SK-N-SH treated with all-trans-retinoic acid at 6 μM for 48 hours (cell line): ENCODE measurements at places on chromosomes 2 and 18.

DNA sequence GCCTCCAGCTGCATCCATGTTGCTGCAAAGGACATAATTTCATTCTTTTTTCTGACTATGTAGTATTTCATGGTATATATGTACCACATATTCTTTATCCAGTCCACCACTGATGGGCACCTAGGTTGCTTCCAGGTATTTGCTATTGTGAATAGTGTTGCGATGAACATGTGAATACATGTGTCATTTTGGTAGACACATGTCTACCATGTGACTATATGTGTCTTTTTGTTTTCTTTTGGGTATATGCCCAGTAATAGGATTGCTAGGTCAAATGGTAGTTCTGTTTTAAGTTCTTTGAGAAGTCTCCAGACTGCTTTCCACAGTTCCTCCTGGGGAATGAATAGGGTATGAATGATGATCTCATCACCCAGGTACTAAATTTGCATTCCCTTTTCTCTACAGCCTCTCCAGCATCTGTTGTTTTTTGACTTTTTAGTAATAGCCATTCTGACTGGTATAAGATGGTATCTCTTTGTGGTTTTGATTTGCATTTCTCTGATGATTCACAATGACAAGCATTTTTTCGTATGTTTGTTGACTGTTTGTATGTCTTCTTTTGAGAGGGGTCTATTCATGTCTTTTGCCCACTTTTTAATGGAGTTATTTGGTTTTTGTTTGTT is 35.6 kb upstream of the FEZ2 start:
- ATAC-seq, result no peak

- ATAC-seq, result no peak
These were observed 75.9 kb downstream of the HRH4 start for GRCh38 chr18:24536326-24536725.

DNA sequence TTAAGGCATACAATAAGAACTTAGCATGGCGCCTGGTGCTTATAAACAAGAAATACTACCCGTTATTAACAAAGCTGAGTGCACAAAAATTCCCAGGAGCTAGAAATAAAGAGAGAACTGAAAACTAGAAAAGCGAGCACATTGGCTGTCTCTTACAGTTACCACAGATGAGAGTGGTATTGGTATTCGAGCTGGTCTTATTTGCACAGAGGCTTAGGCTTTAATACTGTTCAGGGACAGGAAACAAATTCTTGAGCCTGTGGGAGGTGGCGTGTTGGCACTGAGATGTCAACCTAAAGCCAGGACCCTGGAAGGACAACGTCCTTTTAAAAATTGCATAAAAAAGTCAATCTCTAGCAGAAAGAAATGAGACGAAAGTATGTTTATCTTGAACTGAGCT is 67.3 kb upstream of the IGFBP2 start:
- no peak for ATAC-seq

DNA sequence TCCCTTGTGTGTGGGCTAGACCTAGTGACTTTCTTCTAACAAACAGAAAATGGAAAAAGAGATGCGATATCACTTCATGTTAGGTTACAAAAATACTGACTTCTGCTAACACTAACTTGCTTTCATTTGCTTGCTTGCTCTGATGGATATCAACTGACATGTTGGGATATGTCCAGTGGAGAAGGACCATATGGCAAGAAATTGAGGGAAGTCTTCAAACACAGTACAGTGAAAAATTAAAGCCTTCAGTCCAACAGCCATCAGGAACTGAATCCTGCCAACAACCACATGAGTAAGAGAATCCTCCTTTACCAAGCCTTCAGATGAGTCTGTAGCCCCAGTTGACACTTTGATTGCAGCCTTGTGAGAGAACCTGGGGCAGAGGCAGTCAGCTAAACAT is 143.9 kb downstream of the MAIP1 start:
- no peak for ATAC-seq

GRCh38 chr18:38038242-38038641 is 472.6 kb upstream of the CELF4 start:
- no peak for ATAC-seq

GRCh38 chr2:57432528-57432927 is 614.1 kb upstream of the VRK2 start:
- ATAC-seq, result peak; percentile 84

DNA sequence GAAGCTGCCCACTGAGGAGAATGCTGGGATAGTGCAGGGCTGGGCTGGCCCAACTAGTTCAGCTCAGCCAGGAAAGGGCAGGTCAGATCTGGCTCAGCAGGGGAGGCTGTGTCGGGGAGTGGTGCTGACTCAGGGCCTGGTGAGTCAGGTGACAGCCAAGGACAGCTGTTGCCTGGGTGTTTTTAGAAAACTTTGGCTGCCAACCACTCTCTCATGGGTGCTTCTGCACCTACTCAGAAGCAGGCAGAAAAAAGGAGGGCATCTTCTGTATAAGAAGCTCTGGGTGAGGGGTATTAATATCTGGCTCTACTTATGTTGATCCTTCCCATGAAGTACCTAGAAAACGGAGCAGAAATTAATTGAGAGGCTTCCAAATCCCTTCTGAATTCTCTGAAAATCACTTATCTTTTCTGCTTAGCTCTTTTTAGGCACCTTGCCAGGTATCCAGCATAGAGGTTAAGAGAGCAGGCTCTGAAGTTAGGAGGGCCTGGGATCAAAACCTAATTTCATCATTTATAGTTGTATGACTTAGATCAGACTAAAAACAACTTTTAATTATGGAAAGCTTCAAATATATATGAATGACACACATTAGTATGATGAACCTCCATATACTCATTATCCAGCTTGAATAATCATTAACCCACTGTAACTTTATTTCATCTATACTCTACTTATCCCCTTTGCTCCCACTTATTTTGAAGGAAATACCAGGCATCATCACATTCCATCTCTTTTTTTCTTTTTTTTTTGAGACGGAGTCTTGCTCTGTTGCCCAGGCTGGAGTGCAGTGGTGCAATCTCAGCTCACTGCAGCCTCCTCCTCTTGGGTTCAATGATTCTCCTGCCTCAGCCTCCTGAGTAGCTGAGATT is 15.5 kb upstream of the RAB10 start:
- peak; percentile 99 for ATAC-seq

DNA sequence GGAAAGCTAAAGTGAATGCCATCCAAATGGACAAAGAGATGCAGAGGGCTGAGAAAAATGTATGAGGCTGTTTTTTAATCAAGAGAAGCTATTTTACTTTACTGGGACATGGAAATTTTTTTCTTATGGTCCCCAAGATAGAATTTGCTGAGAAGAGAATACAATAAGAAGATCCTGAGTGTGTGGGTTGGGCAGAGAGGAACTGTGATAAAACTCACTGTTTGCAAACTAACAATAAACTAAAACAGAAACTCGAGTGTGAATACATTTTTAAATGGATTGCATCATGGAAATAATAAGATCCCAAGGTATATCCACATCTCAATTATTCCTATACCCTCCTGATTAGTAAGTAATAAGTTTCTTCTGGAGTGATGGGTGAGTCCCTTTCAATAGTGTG is 4.4 kb downstream of the NEB start:
- no peak for ATAC-seq

DNA sequence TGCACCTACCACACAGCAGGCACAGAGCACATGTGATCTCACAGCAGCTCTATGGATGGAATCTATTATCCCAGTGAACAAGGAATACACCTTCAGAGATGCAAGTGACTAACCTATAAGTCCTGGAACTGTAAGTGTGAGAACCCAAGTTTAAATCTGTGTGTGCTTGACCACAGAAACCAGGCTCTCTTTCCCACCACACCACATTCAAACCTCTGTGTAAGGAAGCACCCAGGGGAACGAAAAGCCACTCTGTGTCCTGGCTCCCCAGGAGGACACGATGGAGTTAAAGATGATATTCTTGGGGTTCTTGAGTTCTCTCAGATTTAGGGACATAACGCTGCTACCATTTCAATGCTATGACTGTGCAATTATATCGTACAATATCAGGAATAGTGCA is 38.9 kb downstream of the TTR start:
- no peak for ATAC-seq

DNA sequence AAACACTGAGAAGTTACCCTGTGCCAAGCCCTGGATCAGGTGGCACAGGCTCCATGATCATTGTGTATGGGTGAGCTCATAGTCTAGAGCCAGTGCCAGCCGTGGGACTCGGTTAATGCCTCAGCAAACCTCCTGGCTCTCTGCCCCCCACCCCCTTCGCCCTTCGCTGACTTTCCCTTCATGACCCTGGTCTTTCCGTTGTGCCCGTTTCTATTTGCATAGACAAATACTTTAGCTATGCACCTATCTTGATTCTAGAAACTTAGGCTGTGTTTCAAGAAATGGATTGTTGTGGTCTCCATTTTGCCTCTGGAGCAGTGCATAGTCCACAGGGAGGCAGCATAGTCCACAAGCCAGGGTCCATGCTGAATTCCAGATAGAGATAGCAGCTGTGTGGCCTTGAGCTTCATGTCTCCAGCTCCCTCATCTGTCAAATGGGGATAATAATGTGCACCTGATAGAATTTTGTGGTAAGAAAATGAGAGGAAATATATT is 44.8 kb upstream of the KDM3A start:
- peak; percentile 69 for ATAC-seq

DNA sequence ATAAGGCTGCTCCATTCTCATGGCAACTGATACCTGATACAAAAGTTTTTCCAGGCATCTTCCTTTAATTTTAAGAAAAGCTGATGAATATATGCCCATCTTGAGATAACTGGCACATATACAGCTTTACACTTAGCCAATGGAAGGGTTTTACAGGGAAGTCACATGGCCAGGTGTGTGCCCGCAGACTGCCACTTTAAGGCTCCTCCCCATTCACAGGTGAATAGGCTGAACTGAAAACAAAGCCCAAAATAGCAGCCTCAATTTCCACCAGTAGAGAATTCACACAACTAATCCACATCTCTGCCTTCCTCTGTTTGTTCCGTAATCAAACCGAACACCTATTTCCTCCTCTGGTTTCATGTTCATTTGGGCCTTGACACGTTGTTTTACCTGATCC is 9.8 kb upstream of the ME2 start:
- ATAC-seq, result no peak

GRCh38 chr2:105294046-105294445 is 35.5 kb downstream of the TGFBRAP1 start:
- ATAC-seq, result no peak

- ATAC-seq, result no peak
These were observed 454.4 kb upstream of the MEIS1 start for GRCh38 chr2:65980531-65980930.

GRCh38 chr2:2586068-2586776 is 255.1 kb upstream of the MYT1L start:
- ATAC-seq, result no peak

GRCh38 chr2:188627471-188627870 is 335.8 kb downstream of the GULP1 start:
- no peak for ATAC-seq

- ATAC-seq, result no peak
These were observed 102.4 kb downstream of the GALNT3 start for GRCh38 chr2:165691615-165692014.

DNA sequence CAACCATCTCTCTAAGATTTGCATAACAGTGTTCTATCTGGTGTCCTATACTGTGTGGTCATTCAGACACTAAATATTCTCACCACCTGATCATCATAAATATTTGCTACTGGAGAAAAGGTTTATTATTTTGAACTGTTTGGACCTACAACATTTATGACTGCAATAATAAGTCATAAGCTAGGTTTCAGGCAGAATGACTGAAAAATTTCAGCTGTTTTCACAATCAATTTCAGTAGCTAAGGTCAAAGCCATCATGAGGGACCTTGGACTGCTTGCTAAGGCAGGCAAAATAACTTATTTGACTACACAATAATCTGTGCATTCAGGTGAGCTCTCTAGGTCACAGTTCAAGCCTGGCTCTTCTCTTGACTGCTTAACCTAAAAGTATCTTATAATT is 425.5 kb upstream of the CDH2 start:
- ATAC-seq, result no peak

DNA sequence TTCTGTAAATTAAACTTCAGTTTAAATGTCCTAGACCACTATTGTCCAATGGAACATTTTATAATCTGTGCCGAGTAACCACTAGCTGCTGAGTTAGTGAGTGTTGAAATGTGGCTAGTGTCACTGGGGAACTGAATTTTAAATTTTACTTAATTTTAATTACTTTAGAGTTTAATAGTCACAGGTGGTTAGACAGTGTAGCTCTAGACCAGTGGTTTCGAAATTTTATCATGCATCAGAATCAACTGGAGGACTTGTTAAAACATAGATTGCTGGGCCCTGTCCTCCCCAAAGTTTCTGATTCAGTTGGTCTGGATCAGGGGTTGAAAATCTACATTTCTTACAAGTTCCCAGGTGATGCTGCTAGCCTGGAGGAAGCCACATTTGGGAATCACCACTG is 110.4 kb downstream of the FMNL2 start:
- no peak for ATAC-seq
